ENCODE measurements at places on chromosomes 6 and 20.

GRCh38 chr6:24936641-24937317 lies 1.0 kb upstream of the RIPOR2 start:
- DNase-seq, result no peak

- no peak for DNase-seq
Observed at GRCh38 chr6:37323580-37323979, 30.2 kb upstream of the RNF8 start.

GRCh38 chr6:111914617-111915016 lies 41.4 kb upstream of the FYN start:
- DNase-seq, result no peak

DNA sequence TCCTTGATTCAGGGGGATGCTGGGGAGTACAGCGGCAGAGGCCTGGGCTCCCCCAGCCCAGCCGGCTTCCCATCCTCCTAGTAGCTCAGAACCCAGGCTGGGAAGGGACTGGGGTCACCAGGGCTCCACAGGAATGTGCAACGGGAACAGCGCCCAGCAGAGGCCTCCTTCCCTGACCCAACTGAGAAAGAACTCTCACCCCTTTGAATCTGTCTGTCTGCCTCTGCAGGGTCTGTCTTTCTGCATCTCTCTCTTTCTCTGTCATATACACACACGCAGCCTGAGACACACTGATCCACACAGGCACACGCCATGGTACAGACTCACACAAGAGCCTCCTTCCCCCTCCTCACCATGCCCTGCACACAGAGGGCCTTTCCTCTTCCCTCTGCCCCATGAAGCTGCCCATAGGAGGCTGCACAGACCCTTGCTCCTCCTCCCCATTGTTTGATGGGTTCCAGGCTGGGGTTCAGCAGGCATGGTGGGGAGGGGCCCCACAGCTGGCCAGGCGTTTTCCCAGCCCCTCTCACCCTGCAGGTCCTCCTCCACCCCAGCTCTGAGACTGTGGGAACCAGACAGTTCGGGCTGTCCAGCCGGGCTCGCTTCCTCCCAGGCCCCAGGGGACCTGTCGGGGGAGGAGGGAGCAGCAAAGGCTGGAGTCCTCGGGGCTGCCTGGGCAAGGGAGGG lies 2.8 kb downstream of the FOXS1 start:
- DNase-seq, result no peak

DNA sequence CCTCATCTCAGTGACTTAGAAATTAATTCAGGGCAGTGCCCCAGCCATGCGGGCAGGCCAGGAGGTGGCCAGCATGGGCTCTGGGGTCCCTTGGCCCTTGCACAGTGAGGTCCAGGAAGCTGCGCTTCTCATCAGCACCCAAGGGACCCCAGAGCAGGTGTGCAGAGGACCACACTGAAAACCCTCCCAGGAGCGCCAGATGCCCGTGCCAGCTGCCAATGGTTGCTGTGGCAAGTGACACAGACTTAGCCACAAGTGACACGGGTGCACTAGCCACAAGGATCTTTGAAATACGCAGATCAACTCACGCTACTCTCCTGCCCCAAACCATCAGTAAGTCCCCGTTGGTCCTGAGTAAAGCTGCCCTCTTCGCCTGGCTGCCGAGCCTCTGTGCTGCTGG lies 88.1 kb downstream of the ERMARD start:
- no peak for DNase-seq

- peak; percentile 23 for DNase-seq
Observed at GRCh38 chr20:13922241-13922640, 68.2 kb downstream of the SEL1L2 start.

DNA sequence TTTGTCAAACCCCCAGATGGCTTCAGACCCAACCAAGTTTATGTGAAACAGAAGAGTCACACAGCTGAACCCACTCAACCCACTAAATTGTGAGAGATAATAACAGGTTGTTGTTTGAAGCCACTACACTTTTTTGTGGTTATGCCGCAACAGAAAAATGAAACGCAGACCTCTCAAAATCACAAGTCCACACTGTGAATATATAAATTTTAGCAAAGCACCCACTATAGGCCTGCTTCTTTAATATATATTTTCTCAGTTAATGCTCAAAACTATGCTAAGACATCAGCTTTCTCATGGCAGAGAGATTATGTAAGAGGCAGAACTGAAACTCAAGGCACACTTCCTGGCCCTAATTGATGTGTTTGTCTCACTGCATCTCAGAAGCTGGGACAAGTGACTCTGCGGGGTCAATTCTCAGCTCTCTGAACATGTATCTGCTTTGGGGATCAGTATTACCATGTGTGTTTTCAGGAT lies 27.7 kb downstream of the MAP3K5 start:
- no peak for DNase-seq

DNA sequence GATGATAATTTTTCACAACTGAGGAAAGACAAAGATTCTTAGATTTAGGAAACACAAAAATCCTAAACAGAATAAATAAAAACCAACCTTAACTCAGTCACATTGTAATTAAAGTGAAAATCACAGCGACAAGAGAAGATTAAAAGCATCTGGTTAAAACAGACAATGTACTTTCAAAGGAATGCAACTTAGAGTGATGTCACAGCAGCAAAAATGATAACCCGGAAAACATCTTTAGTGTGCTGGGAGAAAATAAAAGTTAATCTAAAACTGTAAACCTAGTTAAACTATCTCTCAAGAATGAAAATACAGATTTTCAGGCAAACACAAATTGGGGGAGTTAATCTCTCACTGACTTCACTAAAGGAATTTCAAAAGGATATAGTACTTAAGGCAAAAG lies 76.8 kb upstream of the OGFRL1 start:
- no peak for DNase-seq

DNA sequence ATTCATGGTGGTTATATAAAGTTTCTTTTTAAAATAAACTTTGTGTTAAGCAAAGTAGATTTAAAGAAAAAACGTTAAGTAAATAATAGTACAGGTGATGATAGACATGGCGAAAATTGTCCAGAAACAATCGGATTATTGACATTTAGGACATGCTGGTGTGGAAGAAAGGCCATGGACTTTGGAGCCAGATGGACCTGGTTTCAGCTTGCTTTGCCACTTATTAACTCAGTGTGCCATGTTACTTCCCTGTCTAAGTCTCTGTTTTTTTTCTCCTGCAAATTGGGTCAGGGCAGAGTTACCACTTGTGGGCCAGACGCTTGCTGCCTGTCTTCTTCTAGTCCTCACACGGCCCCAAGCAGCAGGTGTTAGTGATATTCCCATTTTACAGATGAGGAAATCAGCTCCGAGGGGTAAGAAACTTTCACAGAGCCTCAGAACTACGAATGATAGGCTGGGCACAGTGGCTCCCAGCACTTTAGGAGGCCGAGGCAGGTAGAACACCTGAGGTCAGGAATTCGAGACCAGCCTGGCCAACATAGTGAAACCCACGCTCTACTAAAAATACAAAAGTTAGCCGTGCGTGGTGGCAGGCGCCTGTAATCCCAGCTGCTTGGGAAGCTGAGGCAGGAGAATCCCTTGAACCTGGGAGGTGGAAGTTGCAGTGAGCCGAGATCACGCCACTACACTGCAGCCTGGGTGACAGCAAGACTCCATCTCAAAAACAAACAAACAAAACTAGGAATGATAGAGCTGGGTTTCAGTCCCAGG lies 12.4 kb downstream of the KIF3B start:
- DNase-seq, result no peak

DNA sequence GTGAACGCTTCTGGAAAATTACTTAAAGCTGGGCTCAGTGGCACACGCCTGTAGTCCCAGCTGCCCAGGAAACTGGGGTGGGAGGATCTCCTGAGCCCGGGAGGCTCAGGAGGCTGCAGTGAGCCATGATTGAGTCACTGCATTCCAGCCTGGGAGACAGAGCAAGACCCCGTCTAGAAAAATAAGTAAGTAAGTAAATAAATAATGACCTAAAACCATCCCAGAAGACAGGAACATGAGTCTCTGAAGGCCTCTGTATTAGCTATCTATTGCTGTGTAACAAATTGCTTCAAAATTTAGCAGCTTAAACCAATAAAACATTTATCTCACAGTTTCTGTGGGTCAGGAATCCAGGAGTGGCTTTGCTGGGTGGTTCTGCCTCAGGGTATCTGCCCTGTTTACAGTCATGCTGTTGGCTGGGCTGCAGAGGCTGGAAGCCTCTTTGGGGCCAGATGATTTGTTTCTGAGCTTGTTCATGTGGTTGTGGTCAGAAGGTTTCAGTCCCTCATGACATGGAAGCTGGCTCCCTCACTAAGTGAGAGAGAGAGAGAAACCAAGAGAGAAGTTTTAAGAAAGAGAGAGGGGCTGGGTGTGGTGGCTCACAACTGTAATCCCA lies 48.4 kb upstream of the NCOA3 start:
- peak; percentile 58 for DNase-seq

GRCh38 chr20:47243532-47244305 lies 112.8 kb downstream of the ZMYND8 start:
- no peak for DNase-seq

GRCh38 chr6:50824552-50824951 lies 5.9 kb downstream of the TFAP2B start:
- DNase-seq, result no peak

DNA sequence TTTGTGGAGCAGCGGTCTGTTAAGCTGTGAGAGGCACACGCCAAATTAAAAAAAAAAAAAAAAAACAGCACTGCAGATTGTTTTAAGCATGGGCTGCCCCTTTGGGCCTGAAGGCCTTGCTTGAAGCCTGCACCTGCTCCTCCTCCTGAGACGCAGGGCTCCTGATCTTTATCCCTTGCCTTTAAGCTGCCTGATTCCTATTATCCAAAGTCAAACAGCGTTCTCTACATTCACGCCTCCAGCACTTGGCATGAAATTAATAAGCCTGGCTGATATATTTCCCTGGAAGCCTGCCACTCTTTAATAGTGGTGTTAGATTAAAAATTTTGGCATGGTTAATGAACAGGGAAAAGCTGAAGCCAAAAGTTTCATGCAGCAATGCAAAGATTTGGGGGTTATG lies 163.9 kb downstream of the FAXC start:
- DNase-seq, result no peak
